GF-D8 (cell line): ENCODE measurements at places on chromosomes 12 and 14.

- no peak for DNase-seq
These were observed 107.1 kb downstream of the SLC6A15 start for GRCh38 chr12:84805474-84805858.

DNA sequence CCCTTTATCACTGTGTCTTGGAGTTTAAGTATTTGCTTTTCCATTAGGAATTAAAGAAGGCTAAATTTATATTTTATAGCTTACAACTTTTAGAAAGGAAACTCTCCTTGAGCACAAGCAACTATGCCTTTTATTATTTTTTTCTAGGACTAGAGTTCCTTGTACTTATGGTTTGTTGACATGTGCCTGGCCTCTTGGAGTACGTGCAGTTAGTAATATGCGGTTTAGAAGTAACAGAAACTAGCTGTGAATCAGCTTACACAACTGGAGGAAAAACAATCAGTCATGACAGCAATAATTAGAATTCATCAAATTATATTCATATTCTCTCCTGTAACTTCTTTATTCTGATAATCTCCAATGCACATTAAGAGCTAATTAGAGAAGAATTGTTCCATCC lies 428.7 kb downstream of the AEBP2 start:
- DNase-seq: no peak

DNA sequence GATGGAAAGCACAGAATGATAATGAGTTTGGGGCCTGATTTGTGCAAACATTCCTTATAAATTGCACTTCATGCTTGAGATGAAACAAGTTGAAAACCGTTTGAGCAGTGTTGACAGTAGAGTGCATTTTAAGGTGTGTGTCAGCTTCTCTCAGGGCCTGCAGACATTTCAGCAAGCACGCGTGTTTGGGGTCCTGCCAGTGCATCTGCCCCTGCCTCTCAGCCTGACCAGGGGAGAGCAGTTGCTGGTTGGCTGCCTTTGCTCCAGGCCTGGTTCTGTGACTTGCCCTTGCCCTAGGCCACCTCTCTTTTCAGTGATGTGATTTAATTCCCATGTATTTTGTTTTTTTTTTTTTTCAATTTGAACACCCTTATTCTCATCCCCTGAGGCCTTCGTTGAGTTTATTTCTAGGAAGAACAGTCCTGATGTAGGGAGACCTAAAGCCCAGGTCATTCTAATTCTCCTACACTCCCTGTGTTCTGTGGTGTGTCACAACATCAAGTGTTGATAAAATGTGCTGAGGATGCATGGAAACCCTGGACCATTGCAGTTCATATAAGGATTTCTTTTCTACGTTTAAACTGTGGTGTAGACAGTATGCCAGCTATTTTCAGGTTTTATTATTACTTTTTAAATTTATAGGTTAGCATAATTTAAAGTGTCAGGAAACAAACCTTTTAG lies 40.1 kb upstream of the AMN start:
- DNase-seq: no peak

DNA sequence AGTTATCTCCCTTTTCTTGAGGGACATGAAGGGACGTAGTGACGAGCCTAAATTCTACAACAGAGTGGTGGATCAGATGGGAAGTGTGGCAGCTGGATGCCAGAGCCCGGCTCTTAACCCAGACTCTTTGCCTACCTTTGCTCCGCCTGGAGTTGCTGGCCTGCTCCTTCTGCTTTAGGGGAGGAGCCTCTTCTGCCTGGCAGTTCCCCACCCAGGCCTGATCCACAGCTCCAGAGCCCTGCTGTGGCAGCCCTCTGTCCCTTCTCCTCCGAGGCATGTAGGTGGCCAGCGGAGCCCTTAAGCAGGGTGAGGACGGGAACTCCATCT lies 2.3 kb upstream of the PRPH start:
- no peak for DNase-seq

DNA sequence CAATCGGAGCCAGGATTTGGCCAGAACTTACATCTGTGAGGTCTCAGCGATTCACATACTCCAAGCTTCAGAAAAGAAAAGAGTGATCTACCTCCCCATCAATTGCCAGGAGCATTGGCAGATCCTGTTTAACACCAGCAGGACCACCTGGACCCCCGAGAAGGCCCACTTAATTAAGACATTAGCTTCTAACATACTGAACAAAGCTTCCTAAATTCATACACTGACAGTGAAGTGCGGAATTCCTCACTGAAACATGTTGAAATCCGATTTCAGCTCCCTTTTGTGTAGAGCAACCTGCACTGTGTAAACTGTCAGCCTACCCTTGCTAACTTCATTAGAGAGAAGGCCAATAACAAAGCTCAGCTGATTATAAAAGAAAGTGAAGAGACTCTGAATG lies 274.0 kb downstream of the NOVA1 start:
- DNase-seq: no peak

GRCh38 chr14:88516861-88517357 lies 37.9 kb downstream of the PTPN21 start:
- no peak for DNase-seq

- peak; percentile 55 for DNase-seq
These were observed 8.4 kb downstream of the OR6S1 start for GRCh38 chr14:20632831-20633691.

- no peak for DNase-seq
These were observed 363.2 kb upstream of the DDHD1 start for GRCh38 chr14:53516261-53516774.

DNA sequence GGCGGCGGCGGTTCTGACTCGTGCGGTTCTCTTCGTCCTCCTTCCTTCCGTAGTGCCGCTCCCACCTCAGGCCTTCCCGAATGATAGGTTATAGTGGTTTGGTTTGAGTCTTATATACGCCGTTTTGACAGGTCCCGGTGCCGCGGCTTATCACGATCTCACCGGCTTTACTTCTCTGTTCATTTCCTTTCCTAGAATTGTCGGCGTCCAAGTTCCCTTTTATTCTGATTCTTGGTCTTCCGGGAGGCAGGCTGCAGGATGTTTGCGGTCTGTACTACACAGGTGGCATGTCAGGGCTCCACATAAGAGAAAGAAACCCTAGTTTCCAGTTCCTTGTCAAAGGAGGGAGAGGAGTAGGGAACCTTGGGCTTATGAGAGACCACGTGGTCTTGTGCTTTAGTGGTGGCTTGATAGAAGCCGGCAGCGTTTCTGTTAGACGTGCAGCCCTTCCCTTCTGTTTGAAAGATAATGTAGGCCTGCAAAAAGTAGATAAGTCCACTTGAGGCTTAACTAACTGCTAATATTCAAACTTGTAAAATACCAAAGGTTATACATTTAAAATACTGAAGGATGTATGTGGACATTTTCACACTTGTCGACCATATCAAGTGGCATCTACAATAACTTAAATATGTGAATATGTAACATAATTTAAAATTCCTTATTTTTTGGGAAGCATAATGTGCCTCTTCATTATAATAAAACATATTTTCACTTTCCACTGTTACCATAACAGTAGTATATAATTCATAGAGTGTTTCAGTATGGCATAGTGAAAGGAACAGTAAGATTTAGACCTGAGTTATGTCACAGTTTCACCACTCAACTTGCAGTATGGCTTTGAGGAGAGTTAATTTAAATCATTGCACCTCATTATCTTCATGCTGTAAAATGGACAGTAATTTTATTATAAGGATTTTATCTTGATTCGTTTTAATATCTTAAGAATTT lies 804 bp downstream of the USP15 start:
- DNase-seq: peak; percentile 100

DNA sequence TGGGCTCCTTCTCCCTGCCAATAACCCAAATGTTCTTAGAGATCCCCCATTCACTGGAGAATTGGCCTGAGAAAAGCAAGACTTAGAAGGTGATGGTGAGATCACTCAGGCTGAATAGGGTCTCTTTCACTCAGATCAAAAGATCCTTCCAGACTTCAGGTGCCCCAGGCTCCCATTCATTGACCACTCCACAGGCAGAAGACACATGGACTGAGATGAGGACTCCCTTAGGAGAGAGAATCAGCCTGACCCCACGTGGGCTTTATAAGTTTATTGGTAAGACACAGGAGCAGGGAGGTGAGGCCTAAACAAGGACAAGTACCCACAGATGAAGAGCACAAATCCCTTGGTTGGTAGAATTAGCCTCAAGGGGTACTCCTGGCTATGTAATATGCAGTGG lies 6.1 kb upstream of the KRT72 start:
- DNase-seq: no peak

DNA sequence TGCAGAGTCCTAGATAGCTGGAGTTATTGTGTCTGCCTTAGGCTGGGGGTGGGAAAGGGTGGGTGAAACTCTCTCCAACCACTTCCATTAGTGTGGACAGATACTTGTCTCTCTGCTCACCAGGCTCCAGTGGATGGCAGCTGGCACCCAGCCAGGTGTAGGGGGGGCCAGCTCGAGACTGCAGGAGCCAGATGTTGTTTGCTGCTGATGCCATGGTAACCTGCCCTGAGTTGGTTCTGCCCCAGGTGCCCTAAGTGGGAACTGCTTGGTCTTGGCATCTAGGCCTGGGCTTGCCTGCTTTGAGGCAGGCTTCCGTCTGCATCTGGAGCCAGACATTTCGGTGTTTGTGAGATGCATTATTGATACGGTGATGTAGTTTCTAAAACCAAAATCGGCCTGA lies 82.2 kb downstream of the ADCK1 start:
- no peak for DNase-seq

- DNase-seq: no peak
These were observed 27.2 kb downstream of the RAD52 start for GRCh38 chr12:922285-922684.

DNA sequence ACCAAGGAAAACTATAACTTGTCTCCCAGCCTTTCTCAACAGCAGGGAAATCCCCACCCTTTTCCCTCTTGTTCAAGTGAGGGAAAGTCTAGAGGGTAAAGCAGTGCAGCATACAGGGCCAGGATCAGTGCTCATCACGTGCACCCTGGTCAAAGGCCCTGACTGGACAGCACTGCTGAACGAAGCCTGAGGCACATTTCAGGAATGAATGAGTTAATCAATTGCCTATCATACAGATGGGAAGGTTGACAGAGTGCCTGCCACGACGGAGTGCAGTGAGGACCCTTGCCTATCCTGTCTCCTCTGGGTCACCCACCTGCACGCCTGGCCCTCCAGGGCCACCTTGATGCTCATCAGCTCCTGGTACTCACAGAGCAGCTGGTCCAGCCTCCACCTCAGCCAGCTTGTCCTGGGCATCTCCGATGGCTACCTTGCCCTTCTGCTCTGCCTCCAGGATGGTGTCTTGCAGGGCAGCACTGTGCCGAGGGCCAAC lies 11.7 kb upstream of the KRT73 start:
- no peak for DNase-seq

DNA sequence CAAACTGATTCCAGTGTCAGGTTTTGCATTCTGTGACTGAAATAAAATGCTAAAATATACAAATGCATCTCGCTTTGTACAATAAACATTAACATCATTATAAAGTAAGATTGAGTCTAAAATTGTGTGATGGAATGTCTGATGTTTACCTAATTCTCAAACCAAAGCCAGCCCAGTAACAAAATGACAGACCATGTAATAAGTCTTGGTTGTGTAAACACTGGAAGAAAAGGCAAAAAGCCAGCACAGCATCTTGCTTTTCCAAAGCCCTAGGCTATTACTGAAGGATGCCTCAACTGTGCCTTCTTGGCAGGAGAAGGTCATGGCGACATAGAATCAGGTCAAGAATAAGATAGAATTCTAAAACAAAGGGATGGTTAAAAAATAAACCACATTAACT lies 169.6 kb downstream of the EGLN3 start:
- no peak for DNase-seq

DNA sequence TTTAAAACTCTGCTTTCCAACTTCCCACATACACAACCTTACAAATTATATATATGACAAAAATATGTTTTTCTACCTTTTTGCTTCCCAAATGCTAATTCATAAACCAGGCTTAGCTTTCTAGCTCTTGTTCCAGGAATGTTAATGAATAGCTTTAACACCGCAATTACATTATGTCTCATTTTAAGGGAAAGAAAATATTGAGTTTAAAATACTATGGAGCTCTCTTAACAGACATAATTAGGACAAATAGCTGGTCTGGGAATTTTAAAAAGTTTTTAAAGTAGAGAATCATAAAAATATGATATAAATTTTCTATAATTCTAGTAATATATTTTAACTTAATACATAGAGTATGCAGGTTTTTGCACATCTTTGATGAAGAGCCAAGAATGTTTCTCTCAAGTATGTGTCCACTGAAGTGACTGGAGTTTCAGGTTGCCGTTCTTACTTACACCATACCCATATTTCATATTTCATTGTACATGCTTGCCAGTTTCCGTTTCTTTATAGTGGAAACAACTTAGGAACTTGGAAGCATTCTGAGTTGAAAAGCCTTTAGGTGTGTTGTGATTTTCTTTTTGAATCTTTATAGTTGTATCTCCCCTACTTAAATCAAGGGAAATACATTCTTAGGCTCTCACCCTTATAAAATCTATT lies 90.6 kb upstream of the SLCO1C1 start:
- DNase-seq: no peak

DNA sequence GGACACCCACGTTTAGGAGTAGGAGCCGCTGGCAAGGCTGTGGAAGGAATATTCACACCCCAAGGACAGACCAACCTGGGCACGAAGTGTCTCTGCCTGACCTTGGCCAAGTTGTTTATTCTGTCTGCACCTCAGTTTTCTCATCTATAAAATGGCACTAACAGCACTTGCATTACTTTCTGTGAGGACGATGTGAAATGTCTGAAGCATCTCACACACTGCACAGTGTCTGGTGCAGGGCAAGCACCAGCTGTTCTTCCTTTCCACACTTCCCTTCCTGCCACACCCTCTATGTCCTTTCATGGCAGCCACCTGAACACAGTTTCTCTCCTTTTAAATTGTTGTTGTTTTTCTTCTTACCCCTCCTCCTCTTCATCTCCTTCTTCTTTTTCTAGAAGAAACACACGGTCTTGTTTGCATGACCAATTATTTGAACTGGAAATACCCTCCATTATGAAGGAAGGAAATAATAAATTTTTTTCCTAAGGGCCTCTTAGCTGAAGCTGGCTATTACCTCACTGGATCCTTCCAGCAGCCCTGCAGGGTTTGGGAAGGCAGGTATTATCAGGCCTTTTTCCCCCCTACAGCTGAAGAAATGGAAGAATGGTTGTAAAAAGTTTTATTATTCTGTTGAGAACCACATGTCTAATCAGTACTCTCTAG lies 42.9 kb upstream of the ATP23 start:
- no peak for DNase-seq

- DNase-seq: no peak
These were observed 40.2 kb downstream of the CCNK start for GRCh38 chr14:99521176-99522024.

GRCh38 chr14:59283361-59283760 lies 94.9 kb downstream of the DAAM1 start:
- DNase-seq: no peak

GRCh38 chr12:40511341-40511740 lies 180.9 kb upstream of the CNTN1 start:
- DNase-seq: no peak
